ENCODE measurements at places on chromosomes 16 and 17.

DNA sequence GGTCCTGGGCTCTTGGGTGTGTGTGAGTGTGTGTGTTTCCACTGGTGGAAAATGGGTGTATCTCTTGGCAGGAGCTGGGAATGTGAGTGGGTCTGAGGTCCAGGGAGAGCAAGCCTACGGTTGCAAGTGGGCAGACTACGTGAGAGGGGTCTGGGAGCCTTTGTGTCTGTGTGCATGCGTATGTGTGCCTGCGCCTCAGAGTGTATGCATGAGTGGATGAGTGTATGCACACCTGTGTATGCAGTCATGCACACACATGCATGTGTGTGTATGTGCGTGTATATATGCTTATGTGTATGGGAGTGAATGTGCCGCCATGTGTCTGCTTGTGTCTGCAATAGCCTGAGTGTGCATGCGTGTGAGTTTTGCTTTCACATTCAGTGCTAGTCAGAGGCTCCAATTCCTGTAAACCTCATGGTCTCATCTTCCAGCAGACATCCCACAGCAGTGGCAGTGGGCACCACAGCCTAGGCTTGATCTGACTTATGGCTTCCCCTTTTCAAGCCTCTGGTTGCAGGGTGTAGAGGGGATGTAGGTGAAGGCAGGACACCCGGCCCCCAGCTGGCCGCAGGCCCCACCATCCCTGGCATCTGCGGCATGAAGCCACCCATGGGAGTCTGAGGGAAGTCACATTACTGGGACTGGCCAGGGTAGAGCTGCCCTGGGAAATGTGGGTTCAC is 19.7 kb upstream of the RMI2 start:
- no peak for DNase-seq

GRCh38 chr17:33964344-33964979 is 290.6 kb upstream of the CCL2 start:
- DNase-seq, result peak; percentile 6

GRCh38 chr16:72612256-72612655 is 435.7 kb downstream of the ZFHX3 start:
- DNase-seq, result no peak

GRCh38 chr16:52389045-52389444 is 157.9 kb downstream of the TOX3 start:
- no peak for DNase-seq

- DNase-seq, result no peak
Measured at GRCh38 chr16:27907457-27907972, 156.0 kb downstream of the GSG1L start.

GRCh38 chr16:23058576-23058975 is 90.7 kb downstream of the USP31 start:
- no peak for DNase-seq

DNA sequence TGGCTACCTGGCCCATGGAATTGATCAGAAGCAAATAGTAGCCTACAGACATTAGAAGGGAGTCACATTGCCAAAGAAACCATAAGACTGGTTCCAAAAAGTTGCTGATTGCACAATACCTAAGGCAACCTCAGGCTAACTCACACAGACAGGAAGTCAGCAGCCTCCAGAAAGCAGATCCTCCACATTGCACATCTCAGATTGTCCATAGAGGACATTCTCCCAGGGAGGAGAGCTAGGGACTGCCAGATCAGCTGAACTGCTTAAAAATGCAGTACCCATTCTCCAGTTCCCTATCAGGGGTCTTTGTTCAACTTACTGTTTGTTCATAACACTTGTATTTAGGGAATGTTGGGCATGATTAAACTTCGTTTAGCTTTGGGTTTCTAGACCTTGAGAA is 4.2 kb downstream of the CCL3 start:
- DNase-seq, result no peak

DNA sequence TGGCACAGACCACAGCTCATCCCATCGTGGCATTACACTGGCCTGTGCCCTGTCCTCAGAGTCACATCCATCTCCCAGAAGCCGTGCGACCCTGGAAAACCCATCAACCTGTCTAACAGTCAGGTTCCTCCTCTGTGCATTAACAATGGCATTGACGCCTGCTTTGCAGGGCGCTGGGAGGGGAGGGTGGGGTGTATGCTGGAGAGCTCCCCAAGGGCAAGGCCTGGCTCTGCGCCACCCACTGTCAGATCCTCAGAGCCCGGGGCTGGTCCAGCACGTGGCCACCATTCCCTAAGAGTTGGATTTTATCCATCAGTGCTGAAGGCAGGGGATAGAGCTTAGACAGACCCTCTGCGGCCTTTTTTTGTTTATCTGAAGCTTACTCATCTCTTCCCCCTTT is 28.7 kb downstream of the NOS2 start:
- DNase-seq, result no peak

DNA sequence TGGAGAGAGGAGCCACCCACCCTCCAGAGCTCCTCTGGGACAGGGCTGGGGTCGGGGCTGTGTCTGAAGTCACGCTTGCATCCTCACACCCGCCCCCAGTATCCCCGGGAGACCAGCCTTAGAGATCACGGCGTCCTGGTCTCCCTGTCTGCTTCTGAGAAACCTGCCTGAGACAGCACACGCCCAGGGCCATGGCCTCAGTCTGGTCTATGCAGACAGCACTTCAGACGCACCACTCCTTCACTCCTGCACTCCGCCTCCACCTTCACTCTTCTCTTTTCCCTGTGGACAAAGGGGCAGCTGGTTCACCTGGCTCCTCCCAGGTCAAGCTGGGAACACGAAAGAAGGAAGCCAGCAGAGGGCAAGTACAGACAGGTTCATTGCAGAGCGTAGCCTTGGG is 248.0 kb upstream of the GSE1 start:
- DNase-seq, result no peak

- no peak for DNase-seq
Measured at GRCh38 chr17:14545156-14545906, 244.4 kb downstream of the HS3ST3B1 start.

- peak; percentile 75 for DNase-seq
Measured at GRCh38 chr16:77971306-77972061, 50.9 kb upstream of the CLEC3A start.

- DNase-seq, result no peak
Measured at GRCh38 chr16:17529982-17530760, 59.4 kb upstream of the XYLT1 start.

DNA sequence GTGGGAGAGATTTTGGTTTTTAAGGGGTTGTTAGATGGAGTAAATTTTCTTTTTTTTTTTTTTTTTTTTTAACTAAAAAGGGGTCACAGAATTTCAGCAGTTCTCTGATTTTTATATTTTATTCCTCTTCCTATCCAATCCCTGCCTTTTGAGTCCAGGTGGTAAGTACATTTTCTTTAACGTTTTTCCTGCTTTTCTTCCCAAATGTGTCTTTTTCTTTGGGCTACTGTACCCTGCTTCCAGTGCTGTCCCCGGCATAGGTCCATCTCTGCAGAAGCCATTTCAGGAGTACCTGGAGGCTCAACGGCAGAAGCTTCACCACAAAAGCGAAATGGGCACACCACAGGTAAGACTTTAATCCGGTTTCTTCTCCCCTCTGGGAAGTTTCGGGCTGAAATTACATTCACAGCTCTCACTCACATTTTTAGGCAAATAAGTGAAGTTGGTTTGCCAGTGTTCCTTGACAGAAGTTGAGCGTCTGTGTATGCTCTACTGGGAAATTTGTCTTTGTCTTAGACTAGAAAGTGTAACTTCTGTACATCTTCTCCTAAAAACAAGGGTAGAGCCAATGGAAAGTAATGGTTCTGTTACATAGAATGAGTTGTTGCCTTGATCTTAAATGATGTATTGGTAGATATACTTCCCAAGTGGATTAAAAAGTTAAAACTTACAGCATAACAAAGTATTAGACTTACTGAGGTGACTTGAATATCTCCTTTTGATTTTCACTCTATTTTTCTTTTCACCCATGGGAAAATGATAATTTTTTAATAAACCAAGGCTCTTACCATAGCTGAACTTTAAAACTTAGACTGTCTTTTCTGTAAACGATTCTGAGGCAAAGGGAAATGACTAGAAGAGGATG is 54.5 kb downstream of the TUBD1 start:
- DNase-seq, result peak; percentile 47

DNA sequence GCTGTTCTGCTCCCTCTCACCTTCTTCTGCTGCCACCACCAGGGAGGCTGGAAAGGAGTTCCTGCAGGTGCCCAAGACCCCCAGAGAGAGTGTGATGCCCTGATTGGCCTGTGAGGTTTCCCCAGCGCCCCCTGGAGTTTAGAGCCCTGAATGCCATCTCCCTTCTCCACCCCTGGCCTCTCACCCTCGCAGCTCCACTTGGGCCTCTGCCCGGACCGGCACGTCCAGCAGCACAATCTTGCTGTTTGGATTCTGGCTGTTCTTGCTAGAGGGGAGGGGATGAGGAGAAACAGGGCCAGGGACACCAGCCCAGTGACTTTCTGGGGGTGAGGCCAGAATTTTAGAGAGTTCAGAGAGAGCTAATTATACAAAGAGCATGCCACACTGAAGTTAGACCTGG is 12.5 kb upstream of the FAM171A2 start:
- DNase-seq, result peak; percentile 46

- no peak for DNase-seq
Measured at GRCh38 chr16:4265676-4266075, 7.1 kb downstream of the TFAP4 start.

DNA sequence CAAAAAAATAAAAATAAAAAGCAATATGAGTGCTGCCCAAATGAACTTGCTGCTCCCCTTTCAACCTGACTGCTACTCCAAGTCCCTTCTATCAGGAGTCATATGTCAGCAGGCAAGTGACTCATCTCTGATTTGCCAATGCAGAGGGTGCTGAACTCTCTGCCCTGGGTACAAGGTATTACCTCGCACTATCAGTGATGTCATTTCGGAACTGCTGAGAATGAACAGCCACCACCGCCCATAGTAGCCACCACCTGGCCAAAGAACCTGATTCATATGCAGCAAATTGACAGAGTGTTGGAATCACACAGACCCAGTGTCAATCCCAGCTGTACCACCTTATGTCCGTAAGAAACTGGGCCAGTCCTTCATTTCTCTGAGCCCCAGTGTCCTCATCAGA is 31.2 kb downstream of the LYRM9 start:
- DNase-seq, result no peak

GRCh38 chr16:30692396-30693064 is 6.4 kb upstream of the SRCAP start:
- DNase-seq, result no peak

- no peak for DNase-seq
Measured at GRCh38 chr16:57510016-57510871, 24.0 kb upstream of the DOK4 start.

- DNase-seq, result no peak
Measured at GRCh38 chr17:41020336-41020735, 6.7 kb downstream of the KRTAP1-5 start.

DNA sequence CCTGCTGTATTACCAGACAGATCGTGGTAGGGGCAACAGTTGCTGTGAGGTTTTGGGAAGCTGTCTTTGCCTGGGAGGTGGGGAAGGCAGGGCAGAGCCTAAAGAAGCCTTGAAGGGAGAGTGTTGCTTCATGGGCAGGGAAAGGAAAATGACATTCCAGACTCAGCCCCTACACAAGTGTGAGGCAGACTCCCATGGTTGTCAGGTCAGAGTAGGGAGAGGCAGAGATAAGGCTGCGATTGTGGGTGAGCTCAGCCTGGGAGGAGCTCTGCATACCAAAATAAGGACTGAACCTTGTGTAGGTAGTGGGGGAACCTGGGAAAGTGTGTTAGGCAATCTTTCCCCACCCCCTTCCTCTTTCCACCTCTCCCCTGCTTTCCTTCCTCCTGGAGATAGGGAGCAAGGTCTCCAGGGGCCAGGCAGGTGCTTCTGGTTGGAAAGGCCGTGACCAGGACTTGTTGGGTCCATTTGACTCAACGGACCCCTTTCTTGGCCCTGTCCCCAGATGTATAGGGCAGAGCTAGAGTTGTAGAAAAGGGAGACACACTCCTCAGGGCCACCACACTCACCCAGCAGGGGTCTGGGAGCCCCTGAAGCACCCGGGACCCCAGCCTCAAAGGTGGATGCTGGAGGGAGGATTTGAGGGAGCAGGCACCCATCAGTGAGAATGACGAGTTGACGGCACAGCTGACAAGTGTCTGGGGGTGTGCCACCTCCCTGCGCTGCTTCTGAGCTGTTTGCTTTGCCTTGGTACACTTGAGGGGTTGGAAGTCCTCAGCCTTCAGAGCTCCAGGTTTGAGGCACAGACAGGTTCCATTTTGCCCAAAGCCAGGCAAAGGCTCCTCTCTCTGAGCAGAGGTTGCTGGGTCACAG is 18.5 kb upstream of the TOB1 start:
- no peak for DNase-seq

DNA sequence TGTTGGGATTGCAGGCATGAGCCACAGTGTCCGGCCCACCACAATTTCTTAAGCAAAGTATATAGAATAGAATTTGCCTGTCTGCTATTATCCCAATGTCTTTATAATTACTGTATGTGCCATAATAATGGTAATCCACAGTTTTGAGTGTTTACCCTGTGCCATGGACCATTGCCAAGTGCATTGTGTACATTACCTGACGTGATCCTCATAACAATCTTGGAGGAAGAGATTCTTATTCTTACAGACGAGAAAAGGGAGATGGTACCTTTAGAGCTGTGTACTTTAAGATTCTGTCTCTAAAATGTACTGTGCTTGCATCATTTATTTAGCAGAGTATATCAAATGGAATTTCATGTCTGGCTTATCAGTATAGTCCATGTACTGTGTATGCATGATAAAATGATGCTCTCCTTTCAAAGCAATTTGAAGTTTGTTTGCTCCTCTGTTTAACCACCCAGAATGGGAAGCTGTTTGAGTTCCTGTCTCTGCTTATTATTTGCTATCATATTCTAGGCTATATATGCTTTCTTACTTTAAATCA is 13.8 kb upstream of the CDR2 start:
- DNase-seq, result no peak
